Esophagus squamous epithelium (tissue), 5 donors: ENCODE measurements at places on chromosomes 12 and 14.

GRCh38 chr14:37436519-37436918 lies 158.5 kb downstream of the FOXA1 start:
- no peak for DNase-seq

DNA sequence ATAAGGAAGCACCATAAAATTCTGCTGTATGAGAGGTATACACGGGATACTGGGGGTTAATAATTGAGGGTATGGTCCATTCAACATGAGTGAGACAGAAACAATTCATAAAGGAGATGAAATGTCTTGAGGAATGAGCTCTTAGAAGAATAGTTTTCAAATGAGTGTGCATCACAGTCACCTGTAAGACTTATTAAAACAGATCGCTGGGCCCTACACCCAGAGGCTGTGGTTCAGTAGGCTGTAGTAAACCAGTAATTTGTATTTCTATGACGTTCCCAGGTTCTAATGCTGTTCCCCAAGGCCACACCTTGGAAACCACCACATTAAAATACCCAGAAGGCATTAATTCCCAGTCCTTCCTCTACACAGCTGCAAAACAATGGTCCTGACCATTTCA lies 49.6 kb downstream of the CAND1 start:
- DNase-seq: no peak

GRCh38 chr12:94875525-94875924 lies 128.0 kb downstream of the NDUFA12 start:
- DNase-seq: no peak

DNA sequence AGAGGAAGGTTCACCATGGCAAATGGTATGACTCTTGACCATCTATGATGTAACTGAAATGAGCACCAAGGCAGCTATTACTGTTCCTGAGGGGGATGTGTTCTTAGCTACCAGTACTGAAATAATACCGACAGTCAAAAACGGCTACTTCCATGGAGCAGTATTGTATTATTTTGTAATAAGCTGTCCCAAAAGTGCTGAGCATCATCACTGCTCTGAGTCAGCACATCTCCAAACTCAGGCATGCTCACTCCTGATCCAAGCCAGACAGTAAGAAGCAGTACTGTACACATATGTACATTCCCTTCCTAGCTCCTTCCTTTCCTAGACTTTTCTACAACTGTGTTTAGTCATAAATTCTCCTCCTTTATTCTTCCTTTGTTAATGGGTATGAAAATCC lies 8.6 kb downstream of the VTI1B start:
- DNase-seq: no peak

- DNase-seq: no peak
Observed at GRCh38 chr14:52856139-52856538, 64.7 kb upstream of the GNPNAT1 start.

GRCh38 chr12:109795023-109795422 lies 38.2 kb downstream of the TRPV4 start:
- DNase-seq: no peak

GRCh38 chr12:103697971-103698751 lies 111.1 kb downstream of the STAB2 start:
- DNase-seq: no peak
